ENCODE measurements at places on chromosomes 3 and 15.

DNA sequence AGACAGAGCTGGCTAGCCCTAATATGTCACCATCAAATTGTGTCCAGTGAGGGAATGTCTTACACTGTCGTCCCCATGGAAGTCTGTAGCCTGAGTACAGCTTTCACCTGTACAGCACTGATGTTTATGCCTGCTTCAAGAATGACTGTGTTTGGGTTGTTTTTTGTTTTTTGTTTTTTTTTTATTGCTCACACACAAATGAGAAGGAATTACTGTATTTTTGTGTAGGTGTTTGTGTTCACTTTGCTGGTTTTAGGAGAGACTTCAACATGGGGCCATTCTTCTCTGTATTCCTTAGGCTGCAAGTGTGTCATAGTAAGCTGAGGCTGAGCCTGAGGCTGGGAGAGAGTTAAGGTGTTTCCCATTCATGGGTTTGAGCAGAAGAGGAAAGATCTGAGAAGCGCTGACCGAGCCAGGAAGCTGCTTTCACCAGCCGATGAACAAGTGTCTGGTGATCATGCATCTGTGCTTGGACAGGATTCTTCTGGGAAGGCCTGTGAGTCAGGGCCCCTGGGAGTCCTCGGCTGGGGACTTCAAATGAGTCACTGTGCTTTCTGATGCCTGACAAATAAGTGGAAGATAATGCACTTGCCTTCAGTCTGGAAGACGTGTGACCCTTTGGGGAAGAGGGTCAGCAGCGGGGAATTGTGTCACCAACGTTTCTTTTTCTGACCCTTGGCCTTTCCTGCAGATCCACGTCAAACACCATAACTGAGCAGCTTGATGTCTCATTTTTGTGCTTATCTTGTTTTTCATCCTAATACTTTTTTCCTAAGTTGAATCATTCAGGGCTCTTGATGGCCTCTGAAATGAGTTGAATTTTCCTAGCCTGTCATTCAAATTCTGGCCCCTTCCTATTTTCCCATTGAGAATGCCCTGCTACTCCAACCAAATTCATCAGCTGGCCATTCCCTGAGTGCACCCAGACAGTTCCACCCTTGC is 36.7 kb upstream of the ZBTB38 start:
- DNase-seq = peak; percentile 87

DNA sequence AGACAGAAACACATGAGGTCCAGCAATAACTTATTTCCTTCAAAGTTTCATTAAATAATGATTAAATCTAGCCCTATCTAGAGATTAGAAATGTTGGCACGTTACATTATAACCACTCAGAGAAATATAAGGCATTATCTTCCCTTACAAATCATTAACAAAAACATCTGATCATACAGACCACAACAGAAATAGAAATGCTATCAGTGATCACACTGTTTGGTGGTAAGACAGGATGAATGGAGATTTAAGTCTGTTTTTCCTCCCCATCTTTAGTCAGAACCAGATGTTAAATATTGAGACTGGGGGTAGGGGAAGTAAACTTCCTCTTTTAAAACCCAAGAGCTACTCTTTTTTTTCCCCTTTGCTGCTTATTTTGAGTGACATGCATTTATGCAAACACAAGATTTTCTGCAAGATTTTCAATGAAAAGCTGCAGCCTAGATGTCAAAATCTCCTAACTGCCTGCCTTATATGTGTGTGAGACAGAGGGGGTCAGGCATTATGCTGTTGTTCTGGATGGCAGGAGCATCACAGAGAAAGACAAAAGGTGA is 70.4 kb downstream of the CBLB start:
- DNase-seq = no peak

DNA sequence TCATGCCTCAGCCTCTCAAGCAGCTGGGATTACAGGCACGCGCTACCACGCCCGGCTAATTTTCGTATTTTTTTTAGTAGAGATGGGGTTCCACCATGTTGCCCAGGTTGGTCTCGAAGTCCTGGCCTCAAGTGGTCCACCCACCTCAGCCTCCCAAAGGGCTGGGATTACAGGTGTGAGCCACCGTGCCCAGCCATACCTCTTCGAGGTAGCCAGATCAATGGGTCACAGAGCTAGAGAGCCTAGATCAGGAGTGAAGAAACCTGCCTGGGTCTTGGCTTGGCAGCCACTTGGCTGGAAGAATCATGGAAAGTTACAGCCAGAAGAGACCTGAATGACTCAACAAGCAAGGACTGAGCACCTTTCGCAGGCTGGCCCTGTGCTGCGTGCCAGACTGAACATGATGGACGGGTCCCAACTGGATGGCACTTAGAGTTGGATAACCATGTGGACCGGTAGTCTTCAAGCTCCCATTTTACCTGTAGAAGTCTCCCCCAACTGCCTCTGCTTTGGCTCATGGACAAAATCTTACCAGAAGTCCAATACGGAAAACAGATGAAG is 29.7 kb downstream of the GNB5 start:
- no peak for DNase-seq

DNA sequence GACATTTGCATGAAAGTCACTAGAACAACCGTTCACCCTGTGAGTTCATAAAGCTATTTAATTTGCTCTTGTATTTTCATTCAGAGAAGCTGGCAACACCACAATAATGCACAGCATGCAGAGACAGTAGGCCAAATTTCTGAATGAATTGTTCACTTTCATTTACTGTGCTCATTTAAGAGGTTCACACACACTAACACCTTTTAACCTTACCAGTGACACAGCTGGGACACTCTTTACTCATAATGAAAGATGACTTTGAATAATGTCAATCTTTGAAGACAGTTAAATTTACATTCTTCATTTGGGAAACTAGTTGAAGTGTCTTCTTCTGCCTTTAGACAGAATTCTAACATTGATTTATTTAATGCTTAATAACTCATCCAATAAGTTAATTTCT is 95.7 kb downstream of the ROBO1 start:
- DNase-seq = no peak

GRCh38 chr3:69888943-69889315 is 110.6 kb upstream of the SAMMSON start:
- DNase-seq = no peak

GRCh38 chr3:186042036-186042435 is 66.9 kb downstream of the ETV5 start:
- no peak for DNase-seq

DNA sequence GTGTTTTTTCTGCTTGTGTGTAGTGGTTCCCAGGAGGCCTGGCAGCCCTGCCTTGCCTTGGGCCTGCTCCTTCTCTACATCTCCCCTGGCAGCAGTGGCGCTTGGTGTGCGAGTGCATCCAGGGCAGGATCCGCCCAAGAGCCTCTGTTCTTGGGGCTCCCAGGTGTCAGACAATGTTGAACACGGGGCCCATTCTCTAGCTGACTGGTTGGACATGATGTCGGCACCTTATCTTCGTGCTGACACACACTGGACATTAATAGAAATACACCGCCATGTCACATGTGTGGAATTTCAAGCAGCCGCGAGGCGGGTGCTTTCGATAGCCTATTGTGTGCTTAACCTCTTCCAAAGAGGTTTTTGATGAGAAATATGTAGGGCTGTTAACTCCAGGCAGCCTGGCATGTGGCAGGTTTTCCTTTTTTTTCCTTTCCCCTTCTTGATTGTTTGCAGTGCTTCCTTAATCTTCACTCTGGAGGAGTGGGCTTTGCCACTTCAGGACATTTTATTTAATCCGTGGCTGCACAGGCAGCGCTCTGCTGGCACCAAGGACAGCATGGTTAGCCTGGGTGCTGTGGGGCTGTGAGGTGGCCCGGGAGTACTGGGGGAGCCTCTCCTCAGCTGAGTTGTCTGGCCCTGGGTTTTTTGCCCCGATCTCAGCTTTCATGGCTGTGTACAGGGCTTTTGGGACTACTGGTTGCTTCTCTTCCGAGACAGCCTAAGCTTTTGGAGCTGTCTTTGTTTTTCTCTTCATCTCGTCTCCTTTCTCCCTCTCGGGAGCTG is 42.5 kb downstream of the CHCHD6 start:
- peak; percentile 55 for DNase-seq

- DNase-seq = no peak
These were observed 512.6 kb upstream of the CBLB start for GRCh38 chr3:106381286-106381938.

GRCh38 chr3:145070795-145071194 is 1090.2 kb downstream of the PLOD2 start:
- DNase-seq = no peak

- no peak for DNase-seq
These were observed 21.1 kb upstream of the ST6GAL1 start for GRCh38 chr3:186909078-186909853.

DNA sequence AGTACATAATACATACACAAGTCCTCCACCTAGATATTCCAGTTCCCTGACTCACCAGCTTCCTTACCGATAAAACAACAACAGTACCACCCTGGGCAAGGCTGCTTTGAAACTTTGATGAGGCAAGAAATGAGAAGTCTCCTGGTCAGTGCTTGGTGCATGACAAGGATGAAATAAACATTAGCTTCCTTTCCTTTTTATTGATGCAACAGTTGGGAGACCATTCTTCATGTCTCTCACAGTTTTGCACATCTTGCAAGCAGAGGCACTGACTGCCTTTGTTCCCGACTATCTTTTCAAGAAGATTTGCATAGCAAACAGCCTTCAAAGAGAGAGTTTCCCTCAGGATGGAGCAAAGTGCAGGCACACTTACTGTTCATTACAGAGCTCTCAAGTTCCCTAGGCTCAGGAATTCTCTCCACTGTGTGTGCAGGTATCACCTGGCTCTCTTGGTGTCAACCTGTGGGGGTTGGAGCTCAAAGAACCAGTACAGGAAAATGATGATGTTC is 65.2 kb downstream of the MYLK start:
- DNase-seq = peak; percentile 55

GRCh38 chr3:65619451-65619881 is 419.3 kb downstream of the MAGI1 start:
- DNase-seq = peak; percentile 53

- no peak for DNase-seq
These were observed 382.9 kb downstream of the GABRG3 start for GRCh38 chr15:27353856-27354255.

DNA sequence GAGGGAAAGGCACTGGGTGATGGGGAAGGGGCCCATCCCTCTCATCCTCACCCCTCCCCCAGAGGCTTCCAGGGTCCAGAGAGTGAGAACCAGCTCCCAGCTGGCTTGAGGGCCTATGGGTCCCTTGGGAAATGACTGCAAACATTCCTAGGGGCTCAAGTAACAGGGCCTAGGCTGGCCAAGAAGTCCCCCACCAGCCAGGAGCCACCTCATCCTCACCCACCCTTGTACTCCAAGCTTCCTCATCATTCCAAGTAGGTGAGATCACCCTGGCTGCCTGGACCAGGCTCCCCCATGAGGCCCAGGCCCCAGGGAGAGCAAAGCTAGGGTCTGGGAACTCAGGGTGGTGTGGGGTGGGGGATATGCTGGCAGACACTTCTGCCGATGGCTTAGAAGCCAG is 14.8 kb downstream of the LOXL1 start:
- peak; percentile 89 for DNase-seq

DNA sequence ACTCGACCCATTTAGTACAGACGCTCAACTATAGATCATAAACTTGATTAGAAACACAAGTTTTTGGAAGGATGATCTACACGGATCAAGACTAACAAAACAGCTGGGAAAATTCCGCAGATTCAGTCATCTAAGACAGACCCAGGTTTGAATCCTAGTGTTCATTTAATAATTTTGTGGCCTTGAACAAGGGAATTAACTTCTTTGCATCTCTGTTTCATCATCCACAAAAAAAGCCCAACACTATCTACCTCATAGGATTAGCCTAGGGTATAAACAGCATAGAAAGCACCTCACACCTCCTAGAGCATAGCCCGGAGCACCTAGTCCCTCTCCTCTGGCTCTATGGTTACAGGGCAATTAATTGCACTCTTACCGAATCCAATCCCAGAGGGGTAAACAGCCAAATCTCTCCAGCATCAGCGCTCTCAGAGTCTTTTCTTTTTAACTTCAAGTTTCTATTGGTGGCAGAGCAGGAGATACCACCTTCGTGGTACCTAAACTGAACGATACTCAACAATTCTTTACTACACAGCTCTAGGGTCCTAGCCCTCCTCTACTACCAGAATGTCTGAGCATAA is 3.5 kb downstream of the TBL1XR1 start:
- DNase-seq = no peak

Measured in adipocyte (in vitro differentiated cells).